HTR-8/SVneo (cell line): ENCODE measurements at places on chromosomes 5 and 9.

DNA sequence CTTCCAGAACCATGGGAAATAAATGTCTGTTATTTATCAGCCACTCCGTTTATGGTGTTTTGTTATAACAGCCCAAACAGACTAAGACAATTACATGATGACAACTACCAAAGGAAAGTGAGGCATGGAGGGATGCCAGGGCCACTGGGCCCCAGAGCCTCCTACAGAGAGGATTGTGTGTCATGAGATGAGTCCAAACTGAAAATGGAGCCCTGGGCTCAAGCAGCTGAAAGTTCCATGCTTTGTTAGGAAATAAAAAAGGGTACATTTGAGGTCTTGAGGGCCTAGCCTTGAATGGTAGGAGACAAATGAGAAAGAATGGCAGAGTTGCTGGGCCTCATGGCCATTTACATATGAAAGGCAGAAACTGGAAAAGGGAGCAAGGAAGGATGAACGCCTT is 586.5 kb downstream of the CETN3 start:
- no peak for DNase-seq

DNA sequence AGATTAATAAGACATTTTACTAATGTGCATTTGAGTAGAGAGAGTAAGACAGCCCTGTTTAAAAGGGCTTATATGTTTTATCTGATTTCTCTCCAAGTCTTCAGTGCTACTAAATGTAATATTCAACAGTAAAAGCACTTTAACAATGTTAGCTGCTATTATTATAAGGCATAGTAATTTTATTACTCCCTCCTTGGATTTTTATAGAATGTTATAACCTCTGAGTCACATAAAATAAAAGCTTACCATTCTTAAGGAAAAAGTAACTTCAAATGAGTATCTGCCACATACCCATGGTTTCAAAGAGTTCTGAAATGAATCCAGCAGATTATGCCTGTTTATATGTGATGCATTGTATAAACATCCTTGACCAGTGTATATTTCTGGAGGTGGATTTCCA is 19.0 kb downstream of the SPDL1 start:
- DNase-seq = no peak

- peak; percentile 57 for DNase-seq
Measured at GRCh38 chr9:107222020-107222522, 61.0 kb upstream of the RAD23B start.

DNA sequence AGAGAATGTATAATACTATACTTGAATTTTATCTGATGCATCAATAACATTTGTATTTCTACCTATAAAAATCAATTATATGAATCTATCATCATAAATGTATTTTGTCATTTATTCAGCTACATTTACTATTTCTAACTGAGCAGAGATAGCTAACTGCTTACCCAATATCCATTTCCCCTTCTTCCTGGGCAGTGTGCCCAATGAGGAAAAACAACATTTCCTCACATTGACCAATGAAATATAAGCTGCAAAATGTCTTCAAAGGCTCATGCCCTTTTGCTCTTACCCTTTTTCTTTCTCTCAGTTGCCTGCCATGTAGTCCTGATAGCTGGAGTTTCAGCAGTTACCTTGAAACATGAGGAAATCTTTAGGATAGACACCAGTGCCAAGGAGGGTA is 385.8 kb upstream of the PCSK5 start:
- no peak for DNase-seq

- DNase-seq = peak; percentile 45
Measured at GRCh38 chr5:169788168-169788567, 151.1 kb downstream of the DOCK2 start.

DNA sequence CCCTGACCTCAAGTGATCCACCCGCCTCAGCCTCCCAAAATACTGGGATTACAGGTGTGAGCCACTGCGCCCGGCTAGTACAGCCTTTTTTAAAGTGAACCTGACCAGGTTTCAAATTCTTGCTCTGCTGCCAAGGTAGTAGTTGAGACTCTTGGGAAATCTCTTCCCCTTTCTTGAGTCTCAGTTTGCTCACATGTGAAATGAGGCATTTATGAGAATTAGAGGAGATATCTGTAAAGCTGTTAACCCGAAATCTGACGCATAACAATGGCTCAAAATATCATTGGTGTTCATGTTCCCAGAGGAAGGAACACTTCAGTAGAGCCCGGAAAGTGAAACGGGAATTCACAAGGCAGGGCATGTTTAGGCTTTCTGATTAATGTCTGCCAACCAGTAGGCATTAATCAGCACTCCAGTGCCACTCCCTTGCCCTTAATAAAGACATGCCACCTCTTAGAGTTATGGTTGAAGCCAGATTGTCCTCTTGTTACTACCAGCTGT is 1.5 kb downstream of the ARPC5L start:
- DNase-seq = no peak

DNA sequence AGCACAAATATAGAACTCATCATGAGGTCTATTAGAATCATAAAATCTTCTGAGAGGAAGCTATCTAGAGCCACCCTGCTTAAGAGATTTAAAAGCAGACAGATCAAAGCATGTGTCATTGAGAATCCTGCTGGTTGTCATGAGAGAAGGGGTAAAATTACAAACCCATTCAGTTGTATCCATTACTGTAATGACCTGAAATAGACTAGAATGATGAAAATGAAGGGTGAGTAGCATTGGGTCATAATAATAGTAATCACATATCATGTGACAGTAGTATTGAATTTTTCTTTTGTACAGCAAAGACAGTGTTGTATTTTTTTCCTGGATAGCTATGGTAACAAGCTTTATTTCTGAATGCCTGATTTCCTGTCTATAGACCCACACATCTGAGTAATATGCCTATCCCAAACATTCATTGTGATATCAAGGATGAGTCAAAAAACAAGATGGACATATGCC is 149.0 kb downstream of the PDE4D start:
- no peak for DNase-seq
